ENCODE measurements at places on chromosomes 5 and 9. TPM values are rescaled to one million over a fixed set of nuclear protein-coding genes. Genes with fewer than 3 reads are reported as not detected.

The TPM2 gene
- not detected for polyA plus RNA-seq

The PCDHGA11 gene
- not detected for polyA plus RNA-seq

The MARCOL gene
- not detected for polyA plus RNA-seq

The AQP3 gene
- 0.70 TPM for polyA plus RNA-seq

The MYOZ3 gene
- polyA plus RNA-seq: not detected

Data from CD14-positive monocyte (primary cell).